ENCODE measurements at places on chromosomes 4 and X. TPM values are rescaled to one million over a fixed set of nuclear protein-coding genes. Genes with fewer than 3 reads are reported as not detected.

The GPRASP1 gene
- total RNA-seq: 11.5 TPM

The TLL1 gene
- total RNA-seq: 1.5 TPM

The FAM184B gene
- not detected for total RNA-seq

The OTUD4 gene
- total RNA-seq: 45.1 TPM

The SPANXN1 gene
- not detected for total RNA-seq

The TMEM255A gene
- not detected for total RNA-seq

The ABLIM2 gene
- not detected for total RNA-seq

The SGMS2 gene
- total RNA-seq: 144 TPM

The CNGA1 gene
- total RNA-seq: not detected

The LRAT gene
- total RNA-seq: 0.57 TPM

The TNIP3 gene
- 0.72 TPM for total RNA-seq

The FTSJ1 gene
- total RNA-seq: 22.7 TPM

The STATH gene
- total RNA-seq: not detected

The TKTL2 gene
- not detected for total RNA-seq

The NDUFC1 gene
- total RNA-seq: 29.1 TPM

The HPF1 gene
- total RNA-seq: 26.5 TPM

The RASL11B gene
- total RNA-seq: not detected

The NHS gene
- 11.6 TPM for total RNA-seq

The GPR143 gene
- not detected for total RNA-seq

The TMSB15A gene
- total RNA-seq: not detected

The RAPGEF2 gene
- total RNA-seq: 25.7 TPM

The CYLC1 gene
- not detected for total RNA-seq

The NRK gene
- total RNA-seq: 4.1 TPM

The AMBN gene
- total RNA-seq: not detected

The USP26 gene
- not detected for total RNA-seq

The CLDN22 gene
- total RNA-seq: under 0.01 TPM

The SERTM2 gene
- total RNA-seq: not detected

The AADAT gene
- total RNA-seq: 6.2 TPM

The HTRA3 gene
- 9.6 TPM for total RNA-seq

All from fibroblast of the aortic adventitia (primary cell).